ENCODE measurements at places on chromosomes 6 and 20.

DNA sequence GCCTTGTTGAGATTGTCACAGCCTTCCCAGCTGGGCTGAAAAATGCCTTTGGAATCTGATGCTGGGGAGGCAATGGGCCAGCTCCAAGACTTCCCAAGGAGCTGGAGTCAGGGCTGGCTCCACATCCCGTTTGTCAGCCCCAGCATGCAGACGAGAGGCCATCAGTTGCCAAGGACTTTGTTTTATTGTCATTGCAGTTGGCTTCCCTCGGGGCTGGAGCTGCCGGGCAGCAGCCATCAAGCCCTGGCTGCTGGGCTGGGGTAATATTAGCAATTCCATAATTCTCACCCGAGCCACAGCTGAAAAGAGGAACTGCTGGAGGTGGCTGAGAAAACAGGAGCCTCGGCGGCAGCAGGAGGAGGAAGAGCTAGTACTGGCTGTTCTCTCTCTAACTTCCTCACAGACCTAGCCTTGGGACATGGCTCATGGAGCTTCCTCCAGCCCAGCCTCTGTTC is 182.5 kb downstream of the CDC5L start:
- no peak for DNase-seq

DNA sequence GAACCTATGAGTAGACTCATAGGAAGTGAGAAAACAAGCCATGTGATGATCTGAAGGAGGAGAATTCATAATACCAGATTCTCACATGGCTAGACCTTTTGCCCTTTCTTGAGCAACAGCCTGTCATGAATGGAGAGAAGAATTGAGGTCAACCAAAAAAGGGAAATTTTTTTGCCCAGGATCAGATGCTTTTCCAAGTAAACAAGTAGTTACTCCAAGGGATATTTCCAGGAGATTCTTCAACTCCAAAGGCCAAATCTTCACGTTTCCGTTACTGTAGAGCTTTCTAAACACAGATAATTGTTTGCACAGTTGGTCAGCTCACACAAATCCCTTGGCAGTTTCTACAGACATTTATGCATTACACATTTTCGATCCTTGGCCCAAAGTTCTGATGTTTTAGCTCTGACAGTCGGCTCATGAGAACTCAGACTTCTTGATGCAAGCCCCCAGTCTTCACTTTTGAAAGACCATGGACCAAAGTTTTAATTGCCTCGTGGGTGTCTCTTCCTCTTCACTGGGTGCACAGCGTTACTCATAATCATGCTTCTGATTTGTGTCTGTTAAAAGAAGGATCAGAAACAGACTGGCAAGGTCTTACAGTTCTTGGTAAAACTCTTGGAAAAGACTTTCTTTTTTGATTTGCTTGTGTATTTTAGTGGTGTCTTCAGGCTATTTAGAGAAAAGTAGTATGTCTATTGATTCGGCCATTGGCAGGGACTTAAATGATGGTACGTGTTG is 115.0 kb downstream of the TSHZ2 start:
- DNase-seq, result no peak

DNA sequence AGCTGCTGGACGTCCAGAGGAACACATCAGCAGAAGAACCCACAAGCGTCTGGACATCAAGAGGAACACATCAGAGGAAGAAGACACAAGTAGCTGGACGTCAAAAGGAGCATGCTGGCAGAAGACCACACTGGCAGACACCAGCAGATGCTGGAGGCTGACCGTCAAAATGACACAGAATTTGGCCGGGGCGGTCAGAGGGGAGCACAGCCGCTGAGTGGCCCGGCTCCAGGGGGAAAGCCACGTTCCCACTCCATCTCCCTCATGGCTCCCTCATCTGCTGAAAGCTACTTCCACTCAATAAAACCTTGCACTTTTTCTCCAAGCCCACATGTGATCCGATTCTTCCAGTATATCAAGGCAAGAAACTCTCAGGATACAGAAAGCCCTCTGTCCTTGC is 283.6 kb downstream of the PTPRT start:
- no peak for DNase-seq

GRCh38 chr6:157172830-157173536 is 150.3 kb downstream of the TMEM242 start:
- no peak for DNase-seq

- DNase-seq, result no peak
Measured at GRCh38 chr20:18254615-18255014, 33.7 kb upstream of the ZNF133 start.

GRCh38 chr6:170180671-170181337 is 110.1 kb downstream of the DLL1 start:
- DNase-seq, result no peak
